ENCODE measurements at places on chromosomes 11 and 22. TPM values are rescaled to one million over a fixed set of nuclear protein-coding genes. Genes with fewer than 3 reads are reported as not detected.

Gene RCOR2
- total RNA-seq: 3.0 TPM

DNA sequence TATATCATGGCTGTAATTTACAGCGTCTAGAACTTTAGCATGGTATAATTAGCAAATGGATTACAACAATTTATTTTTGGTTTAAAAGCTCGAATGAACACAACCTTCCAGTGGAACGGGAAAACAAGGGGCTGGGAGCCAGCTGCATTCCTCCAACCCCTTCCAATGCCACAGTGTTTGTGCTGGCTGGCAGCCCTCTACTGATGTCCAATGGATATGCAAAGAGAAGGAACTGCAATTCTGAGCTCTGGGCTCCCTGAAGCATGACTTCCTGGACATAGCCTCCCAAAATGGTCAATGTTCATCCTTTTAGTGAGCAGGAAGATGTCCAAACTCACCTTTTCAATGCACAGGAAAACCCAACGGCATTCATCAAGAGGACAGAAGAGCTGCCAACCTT is 288.3 kb downstream of the TENM4 start:
- DNase-seq: no peak

DNA sequence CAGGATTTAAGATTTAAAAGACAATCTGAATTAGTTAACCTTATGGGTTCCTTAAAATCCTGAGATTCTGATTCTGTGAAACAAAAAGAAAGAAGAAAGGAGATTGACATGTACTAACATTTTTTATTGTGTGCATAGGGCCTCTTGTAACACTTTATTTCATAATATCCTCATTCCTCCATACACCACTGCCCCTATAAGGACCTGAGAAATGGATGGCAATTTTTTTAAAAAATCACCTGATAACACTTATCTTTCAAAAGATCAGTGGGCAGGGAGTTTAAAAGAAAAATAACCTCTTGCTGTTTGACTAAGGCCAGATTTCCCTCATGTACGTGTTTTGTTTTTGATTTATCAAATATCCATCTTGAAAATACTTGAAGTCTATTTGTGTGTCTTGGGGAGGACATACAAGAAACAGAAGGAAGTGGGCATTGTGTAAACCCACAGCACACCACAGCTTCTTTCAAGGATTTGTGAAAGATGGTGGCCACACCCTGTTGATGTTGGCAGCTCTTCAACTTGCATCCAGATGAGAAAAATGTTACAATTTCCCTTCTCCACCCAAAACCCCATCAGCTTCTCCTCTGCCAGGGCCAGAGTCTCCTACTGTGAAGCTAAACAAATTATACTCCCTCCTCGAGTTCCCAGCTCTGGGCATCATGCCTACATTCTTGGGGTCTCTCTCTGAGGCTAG is 35.0 kb upstream of the MPEG1 start:
- peak; percentile 88 for DNase-seq

Gene ME3
- 18.2 TPM for total RNA-seq

- DNase-seq: no peak
Measured at GRCh38 chr11:112553205-112553731, 292.6 kb upstream of the PLET1 start.

- no peak for DNase-seq
Measured at GRCh38 chr11:24748261-24748660, 251.4 kb downstream of the LUZP2 start.

- DNase-seq: peak; percentile 65
Measured at GRCh38 chr11:69444381-69445130, 36.9 kb upstream of the LINC01488 start.

GRCh38 chr11:35479731-35480130 is 45.7 kb downstream of the PAMR1 start:
- no peak for DNase-seq

Gene ATL3
- 67.5 TPM for total RNA-seq

DNA sequence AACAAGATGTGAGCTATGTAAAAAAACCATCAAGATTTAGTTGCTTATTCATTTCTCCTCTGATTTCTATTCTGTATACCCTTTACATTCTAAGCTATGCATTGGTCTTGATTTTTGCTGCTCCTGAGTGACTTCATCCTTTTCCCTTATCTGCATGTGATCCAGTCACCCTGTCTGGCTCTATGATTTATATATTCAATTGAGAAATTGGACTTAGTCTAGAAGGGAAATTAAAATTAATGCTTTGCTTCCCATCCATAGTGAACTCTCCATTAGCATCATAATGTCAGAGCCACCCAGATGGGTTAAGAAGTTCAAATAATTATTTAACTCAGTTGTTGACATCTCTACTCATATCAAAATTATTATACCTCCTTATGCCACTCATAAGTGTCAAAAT is 5.0 kb downstream of the JRKL start:
- DNase-seq: no peak

GRCh38 chr11:63608353-63609345 is 5.6 kb downstream of the PLAAT3 start:
- no peak for DNase-seq

Gene MS4A4E
- total RNA-seq: not detected

DNA sequence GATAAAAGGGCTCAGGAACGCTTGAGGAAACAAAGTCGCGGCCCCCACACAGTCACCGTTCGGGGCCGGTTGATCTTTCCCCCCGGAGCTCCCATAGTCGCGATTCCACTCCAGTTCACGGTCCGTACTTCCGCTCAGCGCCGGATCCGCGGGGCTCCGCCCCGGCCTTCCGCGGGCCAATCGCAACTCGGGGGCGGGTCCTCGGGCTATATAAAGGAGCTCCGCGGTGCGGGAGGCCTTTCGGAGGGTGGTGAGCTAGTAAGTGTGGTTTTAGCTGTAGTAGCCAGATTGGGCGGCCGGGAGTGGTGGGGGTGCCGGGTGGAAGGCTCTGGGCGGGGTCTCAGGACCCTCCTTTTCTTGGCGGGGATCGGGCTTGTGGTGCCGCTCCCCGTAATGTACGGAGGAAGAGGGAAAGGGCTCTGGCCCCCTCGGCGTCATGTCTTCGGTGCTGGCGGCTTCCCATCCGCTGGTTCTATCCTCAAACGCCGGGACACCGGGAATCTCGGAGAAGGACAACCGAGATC is at the start of the genes C11orf98 and CSKMT:
TSS of gene C11orf98 (minus strand) at position 136 of the 524 bp plus-strand sequence. CDS start at position 95, 41 bp downstream.
TSS of gene CSKMT (plus strand) at position 238 of the 524 bp plus-strand sequence. CDS start 568 bp downstream, outside the sequence.
- DNase-seq: peak; percentile 98

GRCh38 chr11:101323997-101324396 is 194.4 kb upstream of the PGR start:
- no peak for DNase-seq

Gene OR52N4
- not detected for total RNA-seq

DNA sequence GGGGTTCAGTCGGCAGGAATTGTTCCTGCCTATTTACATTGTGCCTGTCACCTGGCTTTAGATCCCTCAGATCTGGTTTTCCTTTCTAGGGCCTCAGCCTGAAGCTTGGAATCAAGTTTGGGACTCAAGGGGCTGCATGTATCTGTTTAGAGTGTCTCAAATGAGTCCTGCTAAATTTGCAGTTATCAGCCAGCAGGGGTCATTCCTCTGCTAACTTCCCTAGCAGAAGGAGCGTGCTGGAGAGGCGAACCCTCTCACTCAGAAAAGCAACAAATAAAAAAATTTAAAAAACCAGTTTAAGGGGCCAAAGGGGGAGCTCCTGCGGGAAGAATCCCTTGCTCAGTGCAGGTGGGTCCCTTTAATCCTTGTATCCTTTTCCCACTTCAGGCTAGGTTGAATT is 1220.2 kb downstream of the JRKL start:
- DNase-seq: no peak

GRCh38 chr11:11302565-11302964 is 50.5 kb downstream of the CSNK2A3 start:
- no peak for DNase-seq

DNA sequence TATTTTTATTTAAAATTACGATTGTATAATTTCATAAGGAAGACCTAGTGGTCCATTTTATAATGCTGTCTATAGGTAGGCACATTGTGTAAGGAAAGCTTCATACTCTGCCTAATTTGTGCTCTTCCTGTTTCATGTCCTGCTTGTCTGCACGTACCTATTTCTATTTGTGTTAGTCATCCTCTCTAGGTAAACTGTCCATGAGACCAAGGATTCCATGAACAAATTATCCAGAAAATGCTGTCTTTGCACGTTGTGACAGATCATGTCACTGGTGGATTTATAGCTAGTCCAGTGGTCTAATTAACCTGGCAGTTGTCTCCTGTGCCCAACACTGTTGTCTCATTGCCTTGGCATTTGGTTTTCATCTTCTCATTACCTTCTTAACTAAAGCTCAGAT is 44.7 kb downstream of the DNAJC24 start:
- no peak for DNase-seq

- DNase-seq: no peak
Measured at GRCh38 chr22:46114518-46115387, 35.6 kb upstream of the PPARA start.

- no peak for DNase-seq
Measured at GRCh38 chr22:40853333-40853732, 3.1 kb downstream of the ST13 start.

DNA sequence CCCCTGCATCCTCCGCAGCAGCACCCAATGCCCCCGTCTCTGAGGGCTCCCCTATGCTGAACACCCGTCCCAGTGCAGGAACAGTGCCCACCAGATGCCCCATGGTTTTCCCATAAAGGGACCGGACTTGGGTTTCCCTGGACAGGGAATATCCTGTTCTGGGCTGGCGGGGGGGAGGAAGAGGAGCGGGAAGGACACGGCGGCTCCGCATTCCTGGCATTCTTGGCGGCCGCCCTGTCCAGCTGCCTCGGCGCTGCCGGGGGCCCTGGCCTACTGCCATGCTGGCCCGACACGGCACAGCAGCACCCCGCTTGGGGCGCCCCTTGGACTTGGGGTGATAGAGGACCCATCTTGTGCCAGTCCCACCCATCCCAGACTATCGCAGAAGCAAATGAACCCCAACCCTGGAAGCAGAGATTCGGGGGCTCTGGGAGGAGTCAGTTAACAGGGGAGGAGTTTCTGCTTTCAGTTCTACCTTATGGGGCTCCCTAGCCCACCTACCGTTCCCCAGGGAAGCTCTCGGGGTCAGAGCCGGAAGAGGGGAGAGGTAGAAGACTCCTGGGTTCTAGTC is 23.7 kb upstream of the CBX7 start:
- DNase-seq: peak; percentile 84

Gene LRRC74B
- not detected for total RNA-seq

DNA sequence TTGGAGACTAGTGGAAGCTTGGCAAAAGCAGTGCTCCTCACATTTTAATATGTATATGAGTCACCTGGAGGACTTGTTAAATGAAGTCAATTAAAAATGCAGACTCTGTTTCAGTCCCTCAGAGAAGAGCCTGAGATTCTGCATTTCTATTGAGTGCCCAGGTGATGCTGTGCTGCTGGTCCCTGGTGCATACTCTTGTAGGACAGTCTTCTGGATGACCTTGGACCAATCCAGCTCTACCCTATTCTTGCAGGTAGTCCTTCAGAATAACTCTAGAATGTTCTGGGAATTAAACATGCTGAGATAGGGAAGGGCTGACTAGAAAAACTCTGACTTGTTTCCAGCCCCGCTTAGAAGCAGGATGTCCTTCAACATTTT is 115.9 kb downstream of the CASP12 start:
- no peak for DNase-seq

Gene PARVG
- 3.2 TPM for total RNA-seq

GRCh38 chr11:96114178-96115064 is 190.5 kb upstream of the MTMR2 start:
- no peak for DNase-seq

Gene SPI1
- 5.0 TPM for total RNA-seq

Gene HBD
- not detected for total RNA-seq

Gene LRRC4C
- total RNA-seq: 4.7 TPM

DNA sequence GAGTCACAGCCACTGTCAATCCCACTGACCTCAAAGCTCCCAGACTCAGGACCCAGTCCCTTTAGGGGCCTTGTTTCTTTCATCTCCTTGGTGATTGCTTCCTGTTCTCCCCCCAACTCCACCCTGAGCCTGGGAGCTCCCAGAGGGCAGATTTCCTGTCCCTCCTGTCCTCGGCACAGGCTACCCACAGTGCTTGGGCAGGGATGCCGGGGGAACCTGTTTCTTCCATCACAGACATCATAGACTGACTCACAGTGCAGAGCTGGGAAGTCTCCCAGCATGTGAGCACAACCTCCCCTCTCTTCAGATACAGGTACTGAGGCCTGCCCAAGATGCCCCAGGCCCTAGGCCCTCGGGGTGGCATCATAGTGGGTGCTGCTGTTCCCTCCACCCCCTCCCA is 16.6 kb downstream of the TRIM29 start:
- DNase-seq: no peak

Gene SMIM35
- total RNA-seq: not detected

- DNase-seq: no peak
Measured at GRCh38 chr22:22369964-22370270, 125.3 kb downstream of the VPREB1 start.

DNA sequence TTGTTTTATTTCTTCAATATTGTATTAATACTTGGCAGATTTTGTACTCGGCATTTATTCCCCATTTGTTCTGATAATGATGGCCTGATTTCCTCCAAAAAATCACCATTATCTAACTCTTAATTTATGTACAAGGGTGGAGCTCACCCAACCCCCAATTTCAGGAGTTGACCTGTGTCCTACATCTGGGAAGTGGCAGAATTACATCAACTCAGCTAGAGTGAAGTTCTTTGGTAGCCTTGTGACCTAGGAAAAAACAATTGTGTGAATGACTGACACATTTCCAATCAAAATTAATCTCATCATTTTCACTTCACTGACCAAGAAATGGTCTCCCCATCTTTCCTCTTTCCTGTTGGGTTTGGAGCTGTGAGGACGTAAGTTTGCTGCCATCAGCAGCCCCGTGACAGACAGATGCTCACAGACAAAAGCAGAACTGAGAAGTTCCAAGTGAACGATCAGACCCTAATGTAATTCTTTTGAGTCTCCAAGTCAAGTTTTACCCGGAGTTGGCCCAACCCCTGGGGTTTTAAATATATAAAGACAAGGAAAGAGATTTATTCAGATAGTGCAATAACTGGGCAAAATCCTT is 16.6 kb upstream of the MS4A6E start:
- peak; percentile 5 for DNase-seq

- DNase-seq: no peak
Measured at GRCh38 chr22:30665786-30666185, 1.9 kb downstream of the DUSP18 start.

DNA sequence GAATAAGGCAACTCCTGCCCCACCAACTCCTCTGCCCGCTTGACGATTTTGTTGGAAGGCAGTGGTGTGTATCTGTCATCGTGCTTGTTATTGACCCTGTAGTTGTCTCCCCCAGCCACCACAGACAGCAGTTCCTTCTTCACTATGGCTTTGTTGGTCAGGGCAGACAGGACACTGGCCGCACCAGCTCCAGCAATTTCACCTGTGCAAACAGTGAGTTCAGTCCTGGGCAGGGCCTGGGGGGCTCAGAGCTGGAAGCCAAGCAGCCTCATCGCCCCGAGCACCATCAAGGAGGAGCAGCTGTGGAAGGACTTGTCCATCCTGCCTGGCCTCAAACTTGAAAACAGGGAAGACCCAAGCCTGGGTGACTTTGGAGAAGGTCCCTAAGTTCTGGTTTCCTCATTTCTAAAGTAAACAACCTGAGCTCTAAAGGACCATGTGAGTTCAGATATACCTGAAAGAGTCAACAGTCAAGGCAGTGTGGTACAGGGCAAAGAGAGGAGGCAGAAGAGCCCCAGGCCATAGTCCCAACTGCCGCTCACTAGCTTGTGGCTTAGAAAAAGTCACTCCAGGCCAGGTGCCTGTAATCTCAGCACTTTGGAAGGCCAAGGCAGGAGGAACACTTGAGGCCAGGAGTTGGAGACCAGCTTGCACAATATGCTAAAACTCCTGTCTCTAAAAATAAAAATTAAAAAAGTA is 4.6 kb downstream of the PLAAT2 start:
- DNase-seq: no peak
